ENCODE measurements at places on chromosomes 7 and 10.

DNA sequence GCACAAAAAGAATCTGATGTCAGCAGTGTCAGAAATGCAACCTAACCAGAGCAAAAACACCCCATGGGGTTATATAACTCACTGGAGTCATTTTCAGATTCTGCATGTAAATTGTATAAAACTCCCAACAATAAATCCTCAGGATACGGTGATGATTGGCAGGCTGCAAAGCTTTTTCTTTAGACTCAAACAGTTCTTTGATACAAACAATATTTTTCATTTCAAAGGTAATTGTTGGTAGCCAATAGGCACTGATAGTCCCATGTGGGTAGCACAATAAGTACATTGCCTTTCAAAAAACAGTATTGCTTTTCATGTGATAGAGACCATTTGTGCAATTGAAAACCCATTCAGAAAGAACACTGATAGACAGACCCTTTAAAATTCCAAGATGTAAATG lies 98.0 kb downstream of the TMEM26 start:
- DNase-seq, result no peak

- DNase-seq, result no peak
These were observed 132.4 kb downstream of the TSPAN12 start for GRCh38 chr7:120725376-120726039.

DNA sequence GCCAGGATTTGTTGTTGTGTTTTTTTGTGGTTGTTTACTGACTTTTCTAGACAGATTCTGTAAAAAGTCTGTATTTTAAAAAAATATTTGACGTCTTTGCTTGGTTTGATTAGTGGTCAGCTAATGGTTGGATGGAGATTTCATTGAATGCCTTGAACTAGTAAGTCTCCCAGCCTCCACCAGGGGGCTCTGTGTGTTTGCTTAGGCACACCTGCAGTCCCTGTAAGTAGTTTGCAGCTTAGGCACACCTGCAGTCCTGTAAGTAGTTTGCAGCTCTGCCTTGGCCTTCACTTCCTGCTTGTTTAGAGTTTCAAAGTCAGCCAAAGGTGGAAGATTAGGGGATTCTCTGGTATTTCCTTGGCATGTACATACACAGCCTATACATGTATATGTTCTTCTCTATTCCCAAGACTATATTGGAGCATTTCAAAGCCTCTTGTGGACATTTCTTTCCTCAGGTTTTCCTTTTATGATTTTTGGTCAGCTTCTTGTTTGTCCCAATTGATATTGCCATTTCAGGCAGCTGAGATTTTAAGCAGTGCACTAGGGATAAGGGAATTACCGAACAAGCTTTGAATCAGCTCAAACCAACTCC lies 101.6 kb downstream of the CCSER2 start:
- DNase-seq, result peak; percentile 35

- no peak for DNase-seq
These were observed 20.8 kb upstream of the CDH23 start for GRCh38 chr10:71375952-71376351.

- DNase-seq, result no peak
These were observed 2.1 kb downstream of the NPC1L1 start for GRCh38 chr7:44538798-44539668.

DNA sequence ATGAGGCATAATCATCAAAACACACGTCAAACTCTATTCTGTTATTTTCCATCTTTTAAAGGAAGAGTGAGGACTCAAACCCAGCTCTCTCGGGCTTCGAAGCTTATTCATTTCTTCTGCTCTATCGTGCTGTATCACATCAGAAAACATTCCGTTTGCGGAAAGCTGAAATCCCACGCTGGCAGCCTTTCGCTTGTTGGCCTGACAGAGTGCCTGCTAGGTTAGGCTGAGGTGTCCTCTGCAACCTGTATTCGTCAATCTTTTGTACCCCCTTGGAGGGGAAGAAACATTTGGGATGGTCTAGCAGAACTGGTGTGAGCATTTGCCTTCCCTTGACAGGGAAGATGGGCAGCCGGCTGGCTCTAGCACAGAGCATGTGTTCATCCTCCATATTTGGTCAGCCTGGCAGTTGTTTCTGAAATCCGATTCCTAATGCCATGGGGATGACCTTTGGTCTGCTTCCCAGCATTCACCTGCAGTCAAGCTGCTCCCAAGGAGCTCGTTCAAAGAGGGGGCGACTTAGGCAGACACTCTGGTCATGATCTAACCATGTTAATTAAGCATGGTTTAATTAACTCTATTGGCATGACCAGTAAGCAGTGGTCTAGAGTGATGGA lies 55.2 kb downstream of the TACC2 start:
- no peak for DNase-seq

DNA sequence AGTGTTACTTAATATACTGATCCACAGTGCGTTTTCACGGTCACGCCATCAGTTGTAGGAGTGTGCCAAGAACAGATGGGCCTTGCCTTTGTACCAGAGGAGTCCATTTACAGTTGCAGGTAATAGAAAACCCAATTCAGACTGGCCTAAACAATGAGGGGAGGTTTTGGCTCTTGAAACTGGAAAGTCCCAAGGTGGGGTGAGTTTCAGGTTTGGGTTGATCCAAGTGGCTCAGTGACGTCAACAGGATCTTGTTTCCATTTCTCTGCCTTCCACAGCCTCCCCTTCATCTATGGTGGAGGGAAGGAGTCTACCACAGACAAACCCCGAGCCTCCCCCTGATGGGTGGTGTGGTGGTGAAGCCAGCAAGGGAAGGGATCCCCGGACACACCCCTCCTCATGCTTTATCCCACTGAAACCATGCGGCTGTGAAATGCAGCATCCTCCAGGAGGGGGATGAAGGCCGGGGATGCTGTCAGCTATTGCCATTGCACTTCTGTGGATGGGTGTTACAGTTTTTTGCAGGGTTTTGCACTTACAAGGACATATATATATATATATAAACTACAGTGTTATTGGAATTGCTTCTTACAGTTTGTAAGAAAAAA lies 14.8 kb upstream of the SH2D4B start:
- DNase-seq, result no peak

GRCh38 chr10:26448292-26448691 lies 10.2 kb downstream of the APBB1IP start:
- DNase-seq, result no peak

DNA sequence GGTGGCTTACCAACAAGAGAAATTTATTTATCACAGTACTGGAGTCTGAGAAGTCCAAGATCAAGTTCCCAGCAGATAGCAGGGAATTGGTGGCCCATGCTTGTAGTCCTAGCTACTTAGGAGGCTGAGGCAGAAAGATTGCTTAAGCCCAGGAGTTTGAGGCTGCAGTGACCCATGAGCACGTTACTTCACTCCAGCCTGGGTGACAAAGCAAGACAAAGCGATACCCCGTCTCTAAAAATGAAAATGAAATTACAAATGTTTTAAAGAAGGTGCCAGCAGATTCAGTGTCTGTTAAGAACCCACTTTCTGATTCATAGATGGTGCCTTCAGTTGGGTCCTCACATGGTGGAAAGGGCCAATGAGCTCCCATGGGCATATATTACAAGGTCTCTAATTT lies 20.6 kb upstream of the ARHGAP12 start:
- DNase-seq, result no peak

- DNase-seq, result no peak
These were observed 114.9 kb upstream of the ANKRD1 start for GRCh38 chr10:91035650-91036292.

DNA sequence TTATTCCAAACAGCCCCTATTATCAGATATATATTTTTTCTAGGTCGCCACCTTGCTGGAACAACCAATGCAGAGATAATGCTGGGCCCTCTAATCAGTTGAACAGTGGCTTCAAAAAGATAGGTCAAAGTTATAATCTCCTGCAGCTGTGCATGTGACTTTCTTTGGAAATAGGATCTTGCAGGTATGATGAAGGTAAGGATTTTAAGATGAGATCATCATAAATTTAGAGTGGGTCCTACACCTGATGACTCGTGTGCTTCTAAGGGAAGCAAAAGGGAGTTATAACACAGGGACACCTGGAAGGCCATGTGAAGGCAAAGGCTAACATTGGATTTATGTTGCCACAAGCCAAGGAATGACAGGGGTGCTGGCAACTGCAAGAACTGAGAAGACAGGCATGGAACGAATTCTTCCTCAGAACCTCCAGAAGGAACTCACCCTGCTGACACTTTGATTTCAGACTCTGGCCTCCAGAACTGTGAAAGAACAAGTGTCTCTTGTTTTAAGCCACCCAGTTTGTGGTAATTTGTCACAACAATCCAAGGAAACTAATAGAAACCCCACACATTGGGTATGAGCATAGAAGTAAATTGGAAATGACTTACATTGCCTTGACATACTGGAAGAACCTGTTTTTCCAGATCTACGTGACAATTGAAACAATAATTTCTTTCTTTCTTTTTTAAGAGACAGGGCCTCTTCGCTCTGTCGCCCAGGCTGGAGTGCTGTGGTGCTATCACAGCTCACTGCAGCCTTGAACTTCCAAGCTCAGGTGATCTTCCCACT lies 34.4 kb downstream of the CCDC71L start:
- DNase-seq, result no peak

GRCh38 chr10:69383558-69383957 lies 33.2 kb downstream of the TACR2 start:
- DNase-seq, result no peak

DNA sequence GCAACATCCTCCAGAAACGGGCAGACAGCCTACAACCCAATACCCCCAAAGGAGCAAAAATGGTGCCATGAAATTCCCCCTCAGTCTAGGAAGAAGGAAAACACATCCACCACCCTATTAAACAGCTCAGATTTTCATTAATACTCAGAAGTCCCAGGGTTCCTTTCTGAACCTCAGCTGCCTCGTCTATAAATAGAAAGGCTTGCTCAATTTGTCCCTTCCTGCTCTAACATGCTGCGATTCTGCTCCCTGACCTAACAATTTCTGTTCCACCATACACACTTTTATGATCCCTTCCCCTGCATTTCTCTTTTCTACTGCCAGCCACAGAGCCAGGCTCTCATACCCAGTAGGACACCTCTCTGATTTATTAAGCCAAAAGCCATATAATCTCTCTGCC lies 68.1 kb downstream of the MTERF1 start:
- no peak for DNase-seq

DNA sequence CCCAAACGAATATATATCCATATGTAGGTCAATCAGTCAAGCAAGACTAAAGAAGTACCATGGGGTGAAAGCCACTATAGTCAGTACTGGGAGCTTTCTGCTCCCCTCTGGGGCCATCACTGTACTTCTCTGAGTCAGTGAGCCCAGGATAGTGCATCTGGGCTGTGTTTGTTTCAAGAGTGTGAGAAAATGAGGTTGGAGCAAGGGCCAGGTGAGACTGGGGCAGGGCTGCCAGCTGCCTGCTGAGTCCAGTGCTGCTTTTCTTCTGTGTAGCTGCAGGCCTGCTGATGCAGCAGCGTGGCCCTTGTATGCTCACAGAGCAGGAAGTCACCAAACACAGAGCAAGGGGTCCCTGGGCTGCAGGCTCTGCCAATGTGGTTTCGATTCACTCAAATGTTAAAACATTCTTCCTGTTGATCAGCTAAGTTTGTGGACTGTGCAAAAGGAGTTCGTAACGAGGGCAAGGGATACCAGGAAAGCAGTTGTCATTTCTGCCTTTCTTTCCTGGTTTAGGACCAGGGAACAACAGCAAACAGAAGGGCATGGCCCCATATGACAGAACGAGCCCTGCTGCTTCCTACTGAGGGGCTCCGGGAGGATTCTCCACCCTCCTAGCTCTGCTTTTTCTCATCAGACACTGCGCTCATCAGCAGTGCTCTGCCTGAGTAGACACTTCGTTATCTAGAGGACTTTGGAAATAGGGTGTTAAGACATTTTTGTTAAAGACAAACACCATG lies 65.4 kb upstream of the TNS3 start:
- DNase-seq, result no peak

GRCh38 chr7:85896531-85896930 lies 709.7 kb upstream of the SEMA3D start:
- no peak for DNase-seq

DNA sequence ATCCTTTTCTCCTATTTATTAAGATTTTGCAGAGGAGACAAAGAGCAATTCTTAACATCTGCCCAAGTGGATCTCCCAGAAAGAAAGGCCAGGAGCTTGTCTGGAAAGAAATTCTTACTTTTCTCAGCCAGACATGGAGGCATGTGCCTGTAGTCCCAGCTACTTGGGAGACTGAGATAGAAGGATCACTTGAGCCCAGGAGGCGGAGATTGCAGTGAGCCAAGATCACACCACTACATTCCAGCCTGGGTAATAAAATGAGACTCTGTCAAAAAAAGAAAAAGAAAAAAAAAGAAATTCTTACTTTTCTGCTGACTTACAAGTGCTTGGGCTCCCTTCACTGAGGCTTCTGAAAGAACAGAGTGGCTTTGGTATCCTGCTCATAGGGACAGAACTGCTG lies 2.4 kb upstream of the CYP3A43 start:
- no peak for DNase-seq

DNA sequence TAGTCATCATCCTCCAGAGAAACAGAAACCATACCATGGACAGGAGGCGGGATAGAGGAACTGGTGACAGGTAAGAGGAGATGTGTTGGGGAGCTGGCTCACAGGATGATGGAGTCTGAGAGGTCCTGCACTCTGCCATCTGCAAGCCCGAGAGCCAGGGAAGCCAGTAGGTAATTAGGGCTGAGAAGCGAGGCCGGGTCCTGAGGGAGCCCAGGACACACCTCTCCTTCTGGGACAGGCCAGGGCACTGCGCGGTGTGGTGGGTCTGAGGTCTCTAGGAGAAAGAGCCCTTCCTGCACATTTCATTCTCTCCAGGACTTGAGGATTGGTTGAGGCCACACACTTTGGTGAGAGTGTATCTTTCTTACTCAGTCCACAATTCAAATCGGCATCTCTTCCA lies 415.5 kb downstream of the GLRX3 start:
- no peak for DNase-seq

GRCh38 chr7:137625197-137625596 lies 221.6 kb downstream of the DGKI start:
- DNase-seq, result no peak

DNA sequence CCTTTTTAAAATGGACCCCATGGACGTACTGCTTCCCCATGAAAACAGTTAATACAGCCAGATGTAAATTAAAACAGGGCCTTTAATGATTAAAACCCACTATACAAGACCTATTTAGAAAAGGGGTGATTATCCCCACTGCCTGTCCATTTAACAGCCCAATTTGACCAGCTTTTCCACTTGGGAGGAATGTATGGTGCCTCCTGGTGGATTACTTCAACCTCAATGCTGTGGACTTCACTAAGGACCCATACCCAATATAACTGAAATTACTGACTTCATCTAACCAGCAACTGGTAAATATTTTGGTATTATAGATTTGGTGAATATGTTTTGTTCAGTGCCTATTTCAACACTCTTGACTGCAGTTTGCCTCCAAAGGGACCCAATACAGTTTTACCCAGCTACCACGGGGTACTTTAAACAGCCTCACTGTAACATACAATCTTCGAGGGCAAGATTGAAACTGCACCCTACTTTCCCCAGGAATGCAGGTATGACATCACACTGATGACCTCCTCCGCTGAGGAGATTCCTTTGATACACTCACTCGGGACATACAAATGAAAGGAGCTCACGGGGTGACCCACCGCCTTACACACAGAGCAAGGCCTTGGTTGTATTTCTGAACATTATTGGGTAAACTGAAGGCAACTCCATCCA lies 192.8 kb downstream of the DNAJC1 start:
- DNase-seq, result no peak

GRCh38 chr7:26278770-26279169 lies 12.9 kb upstream of the SNX10 start:
- no peak for DNase-seq

All from activated naive CD4-positive, alpha-beta T cell (primary cell).